Placental epithelial cell (primary cell): ENCODE measurements at places on chromosomes 11 and 22. TPM values are rescaled to one million over a fixed set of nuclear protein-coding genes. Genes with fewer than 3 reads are reported as not detected.

The TCN2 gene
- total RNA-seq: 11.9 and 49.5 TPM in 2 replicates

The SCGB1D2 gene
- not detected in 2 replicates for total RNA-seq

The TUB gene
- total RNA-seq: 5.5 and 6.0 TPM in 2 replicates

The RAG2 gene
- not detected in 2 replicates for total RNA-seq

The TSKU gene
- 22.8 and 36.8 TPM in 2 replicates for total RNA-seq

The CD3D gene
- not detected in 2 replicates for total RNA-seq

The KRTAP5-2 gene
- total RNA-seq: not detected in 2 replicates

The LRRC56 gene
- 0.22 and 1.6 TPM in 2 replicates for total RNA-seq

The ARHGAP42 gene
- 10.2 and 16.1 TPM in 2 replicates for total RNA-seq

The FAM83F gene
- 2.0 and 2.7 TPM in 2 replicates for total RNA-seq

The KCNJ1 gene
- not detected in 2 replicates for total RNA-seq
